ENCODE measurements at places on chromosomes 7 and 10.

GRCh38 chr10:57014758-57015157 is 653.7 kb upstream of the ZWINT start:
- DNase-seq: no peak

DNA sequence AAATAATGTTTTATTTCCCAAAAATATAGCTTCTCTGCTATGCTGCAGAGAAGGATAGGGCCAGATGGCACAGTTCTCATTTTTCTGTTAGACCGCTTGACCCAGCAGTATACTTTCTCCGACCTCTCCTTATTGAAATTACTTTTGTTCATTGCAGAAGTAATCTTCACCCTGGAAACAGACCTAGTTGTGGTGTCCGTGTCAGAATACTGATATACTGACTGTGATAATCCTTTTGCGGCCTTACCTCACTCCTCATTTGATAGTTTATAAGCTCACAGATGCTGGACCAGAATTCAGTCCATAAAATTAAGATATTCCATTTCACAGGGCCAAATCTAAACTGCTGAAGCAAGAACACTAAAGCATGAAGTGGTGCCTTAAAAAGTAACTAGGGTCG is 260.6 kb upstream of the DKK1 start:
- DNase-seq: no peak

GRCh38 chr7:50791363-50791937 is 8.8 kb upstream of the GRB10 start:
- DNase-seq: no peak

DNA sequence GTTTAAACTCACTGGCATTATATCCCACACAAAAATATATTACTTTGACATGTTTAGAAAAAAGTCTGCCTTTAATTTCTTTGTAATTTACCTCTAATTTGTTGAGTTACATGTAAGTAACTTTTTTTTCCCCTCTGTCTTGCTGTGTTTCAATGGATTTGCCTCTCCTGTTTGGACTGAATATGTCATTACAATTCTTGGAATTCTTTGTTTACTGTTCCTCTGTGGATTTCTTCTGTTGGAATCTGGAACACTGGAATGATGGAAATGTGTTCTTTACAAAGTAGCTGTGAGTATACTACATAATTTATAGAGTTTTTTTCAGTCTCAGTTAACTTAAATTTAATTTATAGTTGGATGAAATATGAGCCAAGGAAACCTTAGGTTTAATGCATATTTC is 30.4 kb downstream of the SEPTIN7 start:
- no peak for DNase-seq

- no peak for DNase-seq
Observed at GRCh38 chr10:80451132-80451531, 3.0 kb upstream of the TSPAN14 start.

- no peak for DNase-seq
Observed at GRCh38 chr10:66822801-66823200, 103.0 kb upstream of the LRRTM3 start.

GRCh38 chr10:44261710-44262455 is 123.0 kb downstream of the CXCL12 start:
- no peak for DNase-seq

- no peak for DNase-seq
Observed at GRCh38 chr7:106693677-106694353, 32.9 kb upstream of the CCDC71L start.

- DNase-seq: peak; percentile 50
Observed at GRCh38 chr7:20785157-20786048, 1.3 kb downstream of the SP8 start.

DNA sequence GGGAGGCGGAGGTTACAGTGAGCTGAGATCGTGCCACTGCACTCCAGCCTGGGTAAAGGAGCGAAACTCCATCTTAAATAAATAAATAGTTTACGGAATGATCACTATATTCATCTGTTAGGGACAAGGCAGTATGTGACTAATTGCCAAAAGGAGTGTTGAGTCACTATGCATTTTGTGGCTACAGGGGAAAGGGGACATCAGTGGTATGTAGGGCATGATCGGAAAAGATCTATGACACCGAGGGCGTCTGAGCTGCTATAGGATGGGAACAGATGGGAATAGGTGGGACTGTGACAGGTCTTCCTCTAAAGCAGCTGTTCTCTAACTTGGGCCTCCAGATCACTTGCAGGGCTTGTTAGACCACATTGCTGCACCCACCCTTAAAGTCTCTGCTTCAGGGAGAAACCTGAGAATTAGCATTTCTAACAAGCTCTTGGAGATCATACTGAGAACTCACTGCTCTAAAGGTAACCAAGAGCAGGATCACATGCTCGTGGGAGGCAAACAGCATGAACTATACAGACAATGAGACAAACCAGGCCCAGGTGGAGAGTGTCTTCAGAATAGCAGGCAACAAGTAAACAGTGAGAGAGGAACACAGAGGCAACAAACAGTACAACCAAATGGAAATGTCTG is 65.1 kb upstream of the ITGA8 start:
- no peak for DNase-seq

- DNase-seq: no peak
Observed at GRCh38 chr7:156703773-156704482, 63.4 kb downstream of the RNF32 start.

DNA sequence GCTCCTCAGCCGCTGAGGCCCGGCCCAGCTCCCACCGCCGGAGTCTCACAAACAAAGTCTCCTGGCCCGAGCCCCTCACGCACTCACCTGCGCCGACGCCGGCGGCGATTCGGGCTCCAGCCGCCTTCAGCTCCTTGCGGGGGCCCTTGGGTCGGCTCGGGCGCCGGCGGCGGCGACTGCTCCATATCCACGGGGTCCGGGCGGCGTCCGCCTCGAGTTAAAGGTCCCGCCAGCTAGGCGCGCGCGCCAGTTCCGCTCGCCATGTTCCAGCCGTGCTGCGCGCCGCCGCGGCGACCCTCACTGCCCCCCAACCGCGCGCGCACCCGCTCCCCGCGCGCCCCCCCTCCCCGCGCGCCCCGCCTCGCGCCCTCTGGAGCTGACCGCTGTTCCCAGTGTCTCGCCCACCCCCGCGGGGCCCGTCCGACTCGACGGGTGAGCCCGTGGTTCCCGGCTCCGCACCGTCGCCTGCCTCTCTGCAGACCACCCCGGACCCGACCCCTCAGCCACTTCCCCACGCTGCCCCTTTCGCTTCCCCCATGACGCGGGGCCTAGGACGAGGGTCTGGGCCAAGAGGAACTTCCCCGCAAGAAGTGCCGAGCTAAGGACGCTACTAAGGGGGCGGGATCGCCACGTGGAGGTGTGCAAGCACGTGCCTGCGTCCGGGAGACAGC is 396.1 kb downstream of the ZNF33B start:
- no peak for DNase-seq

- no peak for DNase-seq
Observed at GRCh38 chr10:67011981-67012380, 86.1 kb downstream of the LRRTM3 start.

DNA sequence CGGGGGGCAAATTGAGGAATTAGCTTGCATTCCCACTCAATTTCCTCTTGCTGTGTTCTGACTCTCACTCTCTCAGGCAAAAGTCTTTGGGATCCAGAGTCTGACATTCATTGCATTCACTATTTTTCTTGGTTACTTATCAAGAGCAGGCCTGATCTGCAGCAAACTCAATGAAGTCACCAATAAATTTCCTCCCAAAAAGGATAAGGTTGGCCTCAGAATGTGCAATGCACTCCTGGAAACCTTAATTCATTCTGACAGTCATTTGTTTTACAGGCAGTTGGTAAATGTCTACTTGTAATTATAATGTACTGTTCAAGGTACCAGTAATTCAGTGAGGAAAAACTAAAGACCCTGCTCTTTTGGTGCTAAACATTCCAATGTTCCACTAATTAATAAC is 6.3 kb upstream of the DGKI start:
- DNase-seq: no peak

DNA sequence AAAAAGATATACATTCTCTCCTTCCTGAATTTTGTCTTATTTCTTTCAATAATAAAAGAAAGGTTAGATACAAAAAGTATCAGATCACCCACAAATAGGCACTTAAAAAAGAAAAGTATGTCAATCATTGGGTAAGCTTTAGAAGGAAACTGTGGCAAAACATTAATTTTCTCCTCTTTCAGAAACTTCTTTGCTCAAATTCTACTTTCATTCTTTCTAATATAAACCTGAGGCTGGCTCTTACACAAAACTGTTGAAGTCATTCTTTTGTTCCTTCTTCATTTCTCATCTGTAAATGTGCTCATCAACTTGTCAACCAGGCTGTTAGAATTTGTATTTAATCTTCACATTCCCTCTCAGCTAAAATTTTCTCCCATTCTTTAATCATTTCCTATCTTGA is 124.6 kb downstream of the LRRN3 start:
- DNase-seq: no peak

DNA sequence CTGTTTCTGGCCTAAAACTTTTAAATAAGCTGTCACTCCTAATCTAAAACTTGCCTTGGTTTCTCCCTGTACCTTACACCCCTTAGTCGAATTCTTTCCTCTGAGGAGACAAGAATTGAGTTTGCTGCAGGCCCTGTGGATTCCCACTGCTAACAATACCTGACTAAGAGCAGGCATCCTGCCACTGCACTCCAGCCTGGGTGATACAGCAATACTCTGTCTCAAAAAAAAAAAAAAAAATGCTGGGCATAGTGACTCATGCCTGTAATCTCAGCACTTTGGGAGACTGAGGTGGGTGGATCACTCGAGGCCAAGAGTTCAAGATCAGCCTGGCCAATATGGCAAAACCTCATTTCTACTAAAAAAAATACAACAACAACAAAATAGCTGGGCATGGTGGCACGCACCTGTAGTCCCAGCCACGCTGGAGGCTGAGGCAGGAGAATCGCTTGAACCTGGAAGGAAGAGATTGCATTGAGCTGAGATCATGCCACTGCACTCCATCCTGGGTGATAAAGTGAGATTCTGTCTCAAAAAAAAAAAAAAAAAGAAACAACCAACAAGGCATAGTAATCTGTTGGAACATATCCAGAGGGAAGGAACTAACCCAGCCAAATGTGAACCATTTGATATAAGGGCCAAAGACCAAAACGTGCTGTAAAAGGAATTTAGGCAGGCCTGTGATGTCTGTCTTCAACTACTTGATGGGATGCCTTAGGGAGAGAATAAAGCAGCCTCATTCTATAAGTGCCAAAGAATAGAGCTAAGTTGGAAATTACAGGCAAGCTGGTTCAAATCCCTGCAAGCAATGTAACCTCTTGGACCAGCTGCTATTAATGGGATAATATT is 732.7 kb upstream of the AUTS2 start:
- DNase-seq: no peak

DNA sequence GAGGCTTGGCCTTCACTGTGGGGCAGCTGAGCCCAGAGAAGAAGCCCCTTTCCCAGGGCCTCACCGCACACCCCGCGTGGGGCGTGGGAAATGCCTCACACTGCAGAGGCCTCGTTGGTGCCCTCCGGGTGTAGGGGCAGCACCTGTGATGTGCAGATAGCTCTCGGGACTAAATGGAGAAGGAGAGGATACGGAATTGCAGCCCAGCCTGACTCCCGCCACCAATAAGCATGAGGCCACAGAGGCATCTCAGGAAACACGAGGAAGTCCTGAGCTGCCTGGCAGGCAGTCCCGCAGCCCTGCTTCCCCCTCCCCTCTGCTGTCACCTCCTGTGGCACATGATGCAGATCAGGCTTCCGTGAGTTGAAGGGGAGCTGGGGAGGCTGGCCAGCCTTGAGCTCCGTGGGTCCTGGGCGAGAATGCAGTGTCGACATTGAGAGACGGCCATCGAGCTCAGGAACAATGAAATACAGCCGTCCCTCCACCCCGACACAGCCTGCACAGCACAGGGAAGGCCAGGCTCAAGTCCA is 59.6 kb upstream of the PPP2R2D start:
- DNase-seq: no peak

DNA sequence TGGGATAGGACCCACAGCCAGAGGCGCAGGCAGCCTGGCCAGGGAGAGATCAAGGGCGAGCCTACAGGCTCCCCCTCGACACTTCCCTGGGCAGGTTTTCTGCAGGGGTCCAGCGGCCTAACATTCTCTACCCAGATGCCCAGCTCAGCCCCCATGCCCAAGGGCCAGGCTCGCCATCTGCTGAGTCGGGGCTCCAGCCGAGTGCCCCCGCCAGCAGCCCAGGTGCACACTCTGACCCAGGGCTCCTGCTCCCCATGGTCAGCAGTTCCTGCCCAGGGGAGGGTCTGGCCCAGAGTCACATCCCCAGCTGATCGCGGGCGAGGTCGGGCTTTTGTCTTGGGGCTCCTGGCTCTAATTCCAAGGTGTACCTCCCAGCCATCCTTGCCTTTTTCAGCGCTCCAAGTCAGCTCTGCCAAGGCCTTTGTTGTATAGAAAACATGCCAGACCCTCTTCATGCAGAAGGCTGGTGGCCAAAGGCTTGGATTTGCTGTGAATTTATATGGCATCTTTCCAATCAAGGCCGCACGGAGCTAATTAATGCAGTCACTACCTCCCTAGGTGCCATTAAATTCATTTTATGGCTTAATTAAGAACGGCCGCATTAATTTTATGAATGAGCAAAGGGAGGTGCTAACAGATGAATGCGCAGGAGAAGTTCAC is 120.6 kb downstream of the LRRC18 start:
- DNase-seq: no peak

DNA sequence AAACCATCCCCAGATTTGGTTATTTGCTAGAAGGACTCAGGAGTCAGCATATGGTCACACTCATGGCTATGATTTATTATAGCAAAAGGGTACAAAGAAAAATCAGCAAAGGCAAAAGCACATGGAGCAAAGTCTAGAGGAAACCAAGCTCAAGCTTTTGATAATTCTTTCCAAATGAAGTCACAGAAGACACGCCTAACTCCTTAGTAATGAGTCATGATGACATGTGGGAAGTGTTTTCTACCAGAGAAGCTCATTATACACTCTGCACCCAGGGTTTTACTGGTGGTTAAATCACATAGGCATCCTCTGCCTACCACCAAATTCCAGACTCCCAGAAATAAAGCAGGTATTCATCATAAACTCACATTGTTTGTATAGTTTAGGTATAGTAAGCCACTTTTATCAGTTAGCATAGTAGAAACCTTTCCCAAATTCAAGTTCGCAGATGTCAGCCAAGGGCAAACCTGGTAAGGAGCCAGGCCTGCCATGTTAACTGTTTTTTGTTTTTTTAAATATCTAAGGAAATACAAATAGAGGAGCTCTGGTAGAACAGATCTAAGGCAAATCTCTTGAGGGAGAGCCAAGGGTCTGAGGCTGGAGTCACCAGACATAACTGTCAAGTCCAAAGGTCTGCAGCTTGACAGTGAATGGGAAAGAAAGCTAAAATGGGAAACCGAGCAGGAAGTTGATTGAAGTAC is 15.4 kb upstream of the HIBADH start:
- DNase-seq: no peak

DNA sequence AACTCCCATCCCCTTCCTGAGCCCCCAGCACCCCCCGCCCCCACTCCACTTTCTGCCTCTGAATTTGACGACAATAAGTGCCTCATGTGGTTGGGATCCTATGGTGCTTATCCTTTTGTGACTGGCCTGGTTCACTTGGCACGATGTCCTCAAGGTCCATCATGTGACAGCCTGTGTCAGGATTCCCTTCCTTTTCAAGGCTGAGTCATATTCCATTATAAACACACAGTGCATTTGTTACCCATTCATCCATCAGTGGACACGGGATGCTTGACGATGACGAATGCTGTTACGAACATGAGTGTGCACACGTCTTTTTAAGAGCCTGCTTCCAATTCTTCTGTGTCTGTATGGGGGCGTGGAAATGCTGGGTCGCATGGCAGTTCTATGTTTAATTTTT is 26.7 kb downstream of the SHH start:
- DNase-seq: no peak

- no peak for DNase-seq
Observed at GRCh38 chr7:6387734-6388294, 59.9 kb downstream of the DAGLB start.

All from NCI-H1105 treated with DMSO at 0.1 percent for 48 hours (cell line).